Gastroesophageal sphincter (tissue), 4 donors: ENCODE measurements at places on chromosomes 6 and 20.

- no peak for ATAC-seq
These were observed at the start of gene OTOR for GRCh38 chr20:16748308-16748900. Gene OTOR (plus strand): TSS chr20:16748358. CDS start chr20:16748402, 44 bp downstream.

- no peak for ATAC-seq
These were observed 112.1 kb upstream of the BCLAF1 start for GRCh38 chr6:136401749-136402148.

DNA sequence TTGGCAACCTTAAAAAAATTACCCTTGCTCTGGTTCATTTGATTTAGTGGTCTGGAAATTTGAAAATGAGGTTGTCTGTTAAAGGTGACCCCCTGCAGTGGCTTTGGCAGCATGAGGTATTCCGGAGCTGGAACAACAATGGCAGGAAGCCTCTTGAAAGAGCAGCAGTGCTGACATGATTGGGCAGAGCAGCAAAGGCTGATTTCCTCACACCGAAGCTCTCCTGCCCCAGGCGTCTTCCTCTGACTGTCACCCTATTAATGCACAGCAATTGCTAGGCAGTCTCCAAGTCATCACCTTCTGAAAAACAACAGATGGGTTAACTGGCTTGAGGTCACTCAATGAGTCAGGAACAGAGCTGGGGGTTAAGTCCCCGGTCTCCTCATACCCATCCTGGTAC lies 241.8 kb upstream of the MMS22L start:
- no peak for ATAC-seq

DNA sequence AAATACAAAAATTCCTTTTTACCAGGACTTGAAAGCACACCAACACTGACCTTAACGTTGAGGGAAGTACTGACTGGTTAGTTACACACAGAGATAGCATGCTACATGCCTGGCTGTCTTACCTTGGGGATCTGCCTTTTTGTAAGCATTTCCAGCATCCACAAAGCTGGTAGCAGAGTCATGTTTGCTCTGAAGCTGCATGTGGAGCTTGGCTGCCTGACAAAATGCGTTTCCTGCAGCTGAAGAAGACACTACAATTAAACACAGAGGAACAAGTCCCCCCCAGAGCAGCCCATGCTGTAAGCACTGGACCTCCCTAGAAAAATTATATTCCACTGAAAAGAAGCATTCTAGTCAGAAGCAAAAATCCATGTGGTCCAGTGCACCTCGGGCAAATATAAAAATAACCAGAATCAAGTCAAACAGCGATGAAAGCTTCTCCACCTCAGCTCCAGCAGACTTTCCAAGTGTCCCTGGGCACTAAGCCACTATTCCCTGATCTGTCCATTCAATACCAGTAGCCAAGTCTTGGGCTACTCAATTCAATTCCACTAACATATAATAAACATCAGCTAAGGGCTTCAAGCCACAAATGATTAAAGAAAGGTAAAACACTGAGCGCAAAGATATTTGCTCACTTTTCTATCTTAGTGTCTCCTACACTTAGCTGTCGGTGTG lies 24.2 kb downstream of the NAPB start:
- ATAC-seq: no peak

- ATAC-seq: no peak
These were observed 64.3 kb downstream of the MKKS start for GRCh38 chr20:10369723-10370090.

DNA sequence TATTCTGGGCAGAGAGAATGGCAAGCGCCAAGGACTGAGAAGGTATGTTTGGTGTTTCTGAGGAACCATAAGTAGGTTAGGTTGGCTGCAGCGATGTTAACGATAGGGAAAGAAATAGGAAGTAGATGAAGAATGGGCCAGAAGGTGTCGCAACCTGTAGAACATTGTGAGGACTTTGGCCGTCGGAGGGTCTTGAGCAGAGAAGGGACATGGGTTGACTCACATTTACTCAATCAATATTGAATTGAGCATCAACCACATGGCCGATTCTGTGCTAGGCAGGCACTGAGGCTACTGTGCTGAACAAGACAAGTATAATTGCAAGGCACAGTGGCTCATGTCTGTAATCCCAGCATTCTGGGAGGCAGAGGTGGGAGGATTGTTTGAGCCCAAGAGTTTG lies 26.8 kb upstream of the RPN2 start:
- ATAC-seq: no peak

DNA sequence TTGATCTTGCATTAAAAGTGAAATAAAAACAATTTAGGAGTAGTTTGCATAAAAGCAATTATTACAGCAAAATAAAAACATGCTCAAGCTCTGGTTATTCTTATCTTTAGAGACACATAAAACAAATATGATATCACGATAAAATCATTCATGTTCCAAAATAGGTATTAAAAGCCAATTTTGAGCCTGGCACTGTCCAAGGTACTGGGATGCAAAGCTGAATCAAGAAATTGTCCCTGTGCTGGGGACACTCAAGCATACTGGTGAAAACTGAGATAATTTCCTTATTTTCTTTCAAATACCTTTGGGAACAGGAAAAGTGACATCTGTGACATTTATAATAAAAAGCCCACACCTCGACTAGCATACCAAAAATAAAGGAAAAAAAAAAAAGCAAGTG lies 931 bp upstream of the MTCL3 start:
- no peak for ATAC-seq

- peak; percentile 1 for ATAC-seq
These were observed 764 bp downstream of the ZNF292 start for GRCh38 chr6:87155842-87156815.

DNA sequence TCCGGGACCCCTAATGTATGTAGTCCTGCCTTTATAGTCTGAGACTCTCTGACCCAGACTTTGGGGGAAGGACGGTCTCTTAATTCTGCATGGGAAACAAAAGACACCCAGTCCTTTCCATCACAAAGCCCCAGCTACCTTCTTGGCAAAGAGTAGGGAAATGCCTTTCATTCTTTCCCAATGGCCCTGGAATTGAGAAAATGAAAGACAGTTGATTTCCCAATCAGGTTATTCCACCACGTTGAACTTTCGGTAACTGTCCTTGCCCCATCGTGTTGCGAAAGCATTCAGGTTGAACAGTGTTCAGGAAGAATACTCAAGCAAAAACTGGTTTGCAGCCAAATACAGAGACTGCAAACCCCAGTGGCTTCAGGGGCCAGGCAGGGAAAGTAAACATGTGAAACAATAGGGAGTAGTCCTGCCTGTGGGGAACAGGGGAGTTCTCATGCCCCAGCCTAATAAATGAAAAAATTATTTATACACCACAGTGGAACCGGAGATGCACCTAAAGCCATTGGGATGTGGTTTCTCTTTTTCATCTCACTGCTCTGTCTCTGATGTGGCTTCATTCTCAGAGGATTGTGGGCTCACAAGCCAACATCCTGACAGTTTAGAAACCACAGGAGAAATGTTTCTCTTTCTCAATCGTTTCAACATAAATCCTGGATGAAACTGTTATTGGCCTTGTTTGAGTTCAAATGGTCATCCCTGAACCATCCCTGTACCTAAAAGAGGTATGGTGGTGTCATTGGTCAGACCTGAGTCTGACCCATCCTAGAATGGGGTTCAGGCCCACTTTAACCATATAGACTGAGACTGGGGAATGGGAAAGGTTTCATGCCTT lies 44.2 kb upstream of the SLC9A8 start:
- ATAC-seq: peak; percentile 82

GRCh38 chr6:106508834-106509233 lies 120.5 kb downstream of the RTN4IP1 start:
- ATAC-seq: no peak

- no peak for ATAC-seq
These were observed 248.1 kb upstream of the FOXQ1 start for GRCh38 chr6:1063671-1064355.

GRCh38 chr20:25327521-25328235 lies 63.0 kb downstream of the ABHD12 start:
- no peak for ATAC-seq

DNA sequence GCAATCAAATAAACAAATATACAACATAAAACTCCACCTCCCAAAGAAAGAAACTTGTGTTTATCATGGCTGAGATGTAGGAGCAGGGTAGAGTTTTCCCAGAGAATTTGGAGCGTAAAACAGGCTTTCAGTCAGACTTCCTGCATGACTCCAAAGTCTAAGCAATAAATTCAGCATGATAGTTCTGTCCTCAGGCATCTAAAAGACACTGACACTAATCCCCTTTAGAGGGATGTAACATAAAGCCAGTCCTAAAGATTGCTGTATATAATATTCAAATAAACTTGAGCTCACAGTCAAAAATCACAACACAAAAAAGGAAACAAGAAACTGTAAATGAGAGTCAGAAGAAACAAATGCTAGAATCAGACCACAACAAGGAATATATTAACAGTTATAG lies 234.4 kb downstream of the CENPW start:
- no peak for ATAC-seq

DNA sequence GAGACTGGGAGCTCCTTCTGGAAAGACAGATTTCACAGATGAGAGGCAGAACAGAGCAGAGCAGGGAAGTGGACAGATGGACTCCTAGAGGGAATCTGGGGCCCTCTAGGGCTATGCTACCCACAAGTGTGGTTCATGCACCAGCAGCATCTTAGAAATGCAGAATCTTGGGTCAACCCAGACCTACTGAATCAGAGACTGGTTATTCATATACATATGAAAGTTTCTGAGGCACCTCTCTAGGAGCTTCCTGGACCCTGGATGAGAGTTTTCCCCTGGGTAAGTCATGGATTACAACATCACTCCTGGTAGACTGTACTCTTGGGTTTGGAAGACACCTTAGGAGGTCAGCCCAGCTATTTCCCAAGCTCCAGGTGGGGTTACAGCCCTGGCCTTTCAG lies 55.4 kb upstream of the SAYSD1 start:
- ATAC-seq: no peak

GRCh38 chr20:14935285-14935684 lies 597.9 kb upstream of the FLRT3 start:
- no peak for ATAC-seq

GRCh38 chr6:81242624-81243023 lies 509.9 kb downstream of the TENT5A start:
- no peak for ATAC-seq

DNA sequence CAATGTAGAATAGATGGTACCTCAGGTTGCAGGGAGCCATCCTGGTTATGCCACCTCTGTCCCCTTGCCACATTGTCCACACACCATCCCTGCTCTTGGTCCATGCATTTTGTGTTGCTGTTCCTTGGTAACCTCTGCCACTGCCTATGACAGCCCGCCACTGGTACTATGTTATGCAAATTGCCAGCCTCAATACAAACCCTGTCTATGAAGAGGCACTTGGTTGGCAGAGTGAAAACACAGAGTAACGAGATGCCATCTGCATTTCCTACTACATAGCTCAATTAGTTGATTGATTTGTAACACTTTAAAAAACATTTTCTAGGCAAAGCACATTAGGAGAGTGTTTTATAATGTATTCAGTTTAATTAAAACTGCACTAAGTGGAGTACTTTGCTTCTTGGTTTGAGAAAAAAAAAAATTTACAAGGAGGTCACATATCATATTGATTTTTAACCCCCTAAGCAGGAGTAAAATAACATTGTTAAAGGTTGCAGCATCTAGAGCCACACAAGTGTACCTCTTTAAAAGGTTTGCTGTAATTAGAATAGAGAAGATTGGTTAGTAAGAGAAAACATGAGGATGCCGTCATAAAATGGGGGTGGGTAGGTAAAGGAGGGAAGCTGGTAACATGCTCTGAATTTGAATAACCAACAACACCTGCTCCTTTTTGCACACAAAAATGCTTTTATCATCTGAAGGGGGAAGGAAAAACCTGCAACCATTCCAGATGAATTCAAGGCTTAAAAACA lies 817.1 kb downstream of the KIF16B start:
- no peak for ATAC-seq

- ATAC-seq: no peak
These were observed 560.5 kb downstream of the PKHD1 start for GRCh38 chr6:51526922-51527321.

- no peak for ATAC-seq
These were observed 129.6 kb downstream of the PLCB4 start for GRCh38 chr20:9198460-9198859.

DNA sequence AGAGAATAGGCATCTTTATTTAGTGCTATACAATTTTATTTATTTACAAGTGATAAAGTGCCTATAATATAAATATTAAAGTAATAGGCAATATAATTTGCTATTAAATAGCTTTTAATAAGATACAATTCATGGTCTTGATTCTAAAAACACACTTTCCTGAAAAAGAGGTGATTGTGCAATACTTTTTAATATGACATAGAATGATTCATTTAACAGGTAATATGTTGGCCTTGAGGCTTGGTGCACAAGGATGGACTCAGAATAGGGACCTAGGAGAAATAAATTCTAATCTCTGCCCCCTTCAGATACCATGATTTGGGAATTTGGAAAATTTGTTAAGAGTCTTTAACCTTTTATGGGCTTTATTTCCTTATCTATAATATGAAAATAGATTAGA lies 149.9 kb upstream of the FUT9 start:
- no peak for ATAC-seq

GRCh38 chr20:45779011-45779915 lies 12.4 kb downstream of the WFDC3 start:
- peak; percentile 97 for ATAC-seq

- no peak for ATAC-seq
These were observed 72.4 kb upstream of the KIF25 start for GRCh38 chr6:167925026-167925425.
